ENCODE measurements at places on chromosomes 3 and 15.

- DNase-seq, result no peak
Measured at GRCh38 chr3:43461345-43461744, 160.5 kb downstream of the ANO10 start.

DNA sequence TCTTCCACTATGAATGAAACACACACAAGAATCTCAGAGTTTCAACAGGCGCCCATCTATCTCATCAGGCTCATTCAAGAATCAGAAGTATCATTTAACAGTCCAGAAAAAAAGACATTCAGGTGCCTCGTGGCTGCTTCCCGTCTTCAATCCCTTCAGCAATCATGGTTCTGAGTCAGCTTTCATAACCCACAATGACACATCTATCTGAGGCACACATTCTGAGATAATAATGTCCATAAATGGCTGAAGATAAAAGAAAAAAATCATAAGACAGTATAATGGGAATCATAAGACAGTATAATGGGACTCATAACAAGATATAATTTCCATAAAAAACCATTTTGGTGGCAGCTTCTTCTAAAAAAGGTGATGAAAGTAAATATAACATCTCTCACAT lies 52.4 kb downstream of the TNIK start:
- no peak for DNase-seq

DNA sequence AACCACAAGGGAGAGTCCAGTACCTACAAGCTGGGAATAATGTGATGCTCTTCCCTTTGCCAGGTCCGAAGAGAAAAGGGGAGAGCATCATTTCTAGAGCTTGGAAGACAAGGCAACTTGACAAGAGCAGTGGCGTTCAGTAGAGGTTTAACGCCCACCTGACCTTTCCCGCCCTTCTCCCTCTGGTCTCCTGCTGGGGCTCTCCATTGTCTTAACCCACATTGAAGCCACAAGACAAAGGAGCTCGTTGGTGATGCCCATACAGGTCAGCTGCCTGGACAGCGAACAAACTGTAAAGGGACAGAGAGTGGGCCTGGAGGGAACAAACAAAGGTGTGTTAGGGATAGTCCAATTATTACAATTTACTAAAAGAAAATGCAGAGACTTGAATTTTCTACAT lies 13.1 kb upstream of the DUT start:
- DNase-seq, result no peak

DNA sequence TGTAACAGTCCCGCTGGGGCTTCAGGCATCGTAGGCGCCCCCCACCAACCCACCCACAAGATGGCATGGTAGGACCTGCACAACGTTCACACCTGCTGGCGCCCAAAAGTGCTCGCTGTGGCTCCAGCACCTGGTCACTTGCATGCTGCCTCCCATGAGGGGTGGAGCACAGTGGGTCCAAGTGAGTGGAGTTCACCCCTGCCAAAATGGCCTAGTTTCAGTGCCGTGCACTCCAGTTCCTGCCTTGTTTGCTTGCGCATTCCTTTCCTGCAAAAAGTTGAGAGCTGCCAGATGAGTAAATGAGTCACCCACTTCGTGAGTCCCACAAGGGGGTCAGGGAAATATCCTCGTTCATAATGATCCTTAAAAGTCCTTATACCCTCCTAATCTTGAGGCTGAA lies 788.7 kb upstream of the DPPA4 start:
- no peak for DNase-seq

GRCh38 chr3:170679190-170679589 lies 93.3 kb upstream of the SLC7A14 start:
- DNase-seq, result no peak

GRCh38 chr3:48042071-48042760 lies 26.0 kb upstream of the MAP4 start:
- DNase-seq, result no peak

DNA sequence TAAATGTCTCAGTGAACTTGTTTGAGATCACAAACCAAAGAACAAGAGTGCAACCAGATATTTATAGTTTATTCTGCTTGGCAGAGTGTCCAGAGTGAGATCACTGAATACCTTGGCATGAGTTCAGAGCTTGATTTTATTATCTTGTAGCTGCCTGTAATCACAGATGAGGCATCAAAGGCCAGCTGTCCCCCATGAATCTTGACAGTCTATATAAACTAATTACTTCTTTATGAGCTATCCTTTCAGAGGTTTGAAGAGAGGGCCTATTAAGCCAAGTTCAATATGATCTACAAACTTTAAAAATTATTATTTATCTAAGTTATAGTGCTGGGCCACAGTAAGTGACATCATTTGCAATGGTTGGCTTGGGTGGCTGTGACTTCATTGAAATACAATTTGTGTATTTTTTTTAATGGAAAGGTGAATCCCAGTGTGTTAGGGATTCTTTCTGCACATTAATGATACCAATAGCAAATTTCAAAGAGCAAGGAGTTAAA lies 251.5 kb downstream of the CLSTN2 start:
- DNase-seq, result no peak

- DNase-seq, result no peak
Measured at GRCh38 chr3:111636366-111636885, 41.3 kb upstream of the ZBED2 start.

GRCh38 chr3:65960087-65960486 lies 78.6 kb downstream of the MAGI1 start:
- DNase-seq, result no peak

- no peak for DNase-seq
Measured at GRCh38 chr3:62631488-62631887, 243.7 kb downstream of the CADPS start.

- DNase-seq, result no peak
Measured at GRCh38 chr3:37704064-37704463, 157.6 kb upstream of the CTDSPL start.

DNA sequence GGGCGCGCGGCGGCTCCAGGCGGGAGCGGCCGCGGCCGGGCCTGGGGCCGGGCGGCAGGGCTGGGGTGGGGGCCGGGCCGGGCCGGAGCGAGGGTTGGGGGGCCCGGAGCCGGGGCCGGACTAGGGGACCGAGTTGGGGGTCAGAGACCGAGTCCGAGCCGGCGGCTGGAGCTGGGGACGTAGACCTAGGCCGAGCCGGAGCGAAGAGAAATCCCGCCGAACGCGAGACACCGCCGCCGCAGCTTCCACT lies 37.3 kb downstream of the HMCES start:
- no peak for DNase-seq

DNA sequence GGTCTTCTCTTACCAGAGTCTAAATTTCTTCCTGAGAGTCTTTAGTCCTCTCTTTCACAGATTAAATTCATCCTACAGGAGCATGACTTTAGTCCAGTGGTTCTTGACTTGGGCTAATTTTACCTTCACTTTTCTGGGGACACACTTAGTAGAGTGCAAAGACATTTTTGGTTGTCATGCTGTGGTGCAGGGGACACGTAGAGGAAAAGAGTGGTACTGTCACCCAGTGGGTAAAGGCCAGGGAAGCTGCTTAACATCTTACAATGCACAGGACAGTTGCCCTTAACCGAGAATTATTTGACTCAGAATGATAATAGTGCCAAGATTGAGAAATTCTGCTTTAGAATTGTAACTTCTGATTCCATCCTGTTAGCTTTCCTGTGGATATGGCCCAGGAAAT lies 772.5 kb upstream of the GRM7 start:
- DNase-seq, result no peak

GRCh38 chr3:147915057-147915456 lies 505.9 kb downstream of the ZIC1 start:
- DNase-seq, result no peak

GRCh38 chr15:32222716-32223115 lies 180.4 kb downstream of the GOLGA8K start:
- no peak for DNase-seq

DNA sequence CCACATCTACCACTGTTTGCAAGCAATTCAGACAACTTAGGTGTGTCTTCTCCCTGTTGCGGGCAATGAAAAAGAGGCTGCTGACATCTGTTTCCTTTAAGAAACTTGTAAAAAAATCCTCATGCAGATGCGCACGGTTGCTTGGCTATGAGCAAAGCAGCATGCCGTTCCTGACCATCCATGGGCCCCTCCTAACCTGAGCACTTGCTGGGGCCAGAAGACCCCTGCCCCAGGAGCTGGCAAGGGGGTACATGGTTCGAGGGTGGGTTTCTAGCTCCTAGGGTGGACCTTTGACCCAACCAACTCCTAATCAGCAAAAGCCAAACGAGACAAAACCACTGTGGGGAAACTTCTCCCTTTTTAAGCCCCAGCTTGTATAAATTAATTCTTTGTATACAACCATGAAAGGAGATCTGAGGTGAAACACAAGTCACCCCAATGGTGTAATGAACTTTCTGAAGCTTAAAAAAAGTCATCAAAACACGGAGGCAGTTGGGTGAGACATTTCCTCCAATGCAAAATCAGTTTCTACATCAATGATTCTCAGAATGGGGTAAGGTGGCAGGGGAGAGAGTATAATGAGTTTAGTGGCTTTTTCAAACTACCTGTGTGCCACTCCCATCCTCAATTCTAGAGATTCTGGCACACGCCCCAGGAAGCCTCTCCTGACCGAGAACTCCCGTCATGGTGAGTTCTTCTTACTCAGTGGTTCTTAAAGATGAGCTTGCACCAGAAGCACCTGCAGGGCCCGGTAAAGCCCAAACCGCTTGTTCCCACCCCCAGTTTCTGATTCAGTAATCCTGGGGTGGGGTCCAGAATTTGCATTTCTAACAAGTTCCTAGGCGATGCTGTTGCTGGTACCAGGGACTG lies 44.1 kb downstream of the CPN2 start:
- DNase-seq, result peak; percentile 69

- DNase-seq, result no peak
Measured at GRCh38 chr3:194637541-194638400, 4.6 kb upstream of the TMEM44 start.

DNA sequence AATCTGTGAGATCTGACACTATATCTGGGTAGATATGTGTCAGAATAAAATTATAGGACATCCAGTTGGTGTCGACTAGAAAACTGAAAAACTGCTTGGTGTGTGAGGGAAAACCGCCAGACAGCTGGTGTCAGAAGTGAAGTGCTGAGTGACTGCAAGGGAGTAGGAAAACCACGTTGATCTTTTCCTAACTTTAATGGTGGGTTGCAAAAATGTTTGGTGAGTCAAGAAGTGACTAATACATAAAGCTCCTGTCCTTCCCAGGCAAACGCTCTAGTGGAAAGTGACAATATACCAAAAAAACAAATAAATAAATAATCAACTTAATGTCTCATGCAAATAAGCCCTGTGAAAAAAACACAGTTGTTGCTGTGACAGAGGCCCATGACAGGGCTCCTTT lies 7.3 kb upstream of the CD96 start:
- DNase-seq, result no peak
